ENCODE measurements at places on chromosomes 6 and 20.
A peak's percentile ranks its signal among the peaks of the same experiment; 100 is the strongest.

DNA sequence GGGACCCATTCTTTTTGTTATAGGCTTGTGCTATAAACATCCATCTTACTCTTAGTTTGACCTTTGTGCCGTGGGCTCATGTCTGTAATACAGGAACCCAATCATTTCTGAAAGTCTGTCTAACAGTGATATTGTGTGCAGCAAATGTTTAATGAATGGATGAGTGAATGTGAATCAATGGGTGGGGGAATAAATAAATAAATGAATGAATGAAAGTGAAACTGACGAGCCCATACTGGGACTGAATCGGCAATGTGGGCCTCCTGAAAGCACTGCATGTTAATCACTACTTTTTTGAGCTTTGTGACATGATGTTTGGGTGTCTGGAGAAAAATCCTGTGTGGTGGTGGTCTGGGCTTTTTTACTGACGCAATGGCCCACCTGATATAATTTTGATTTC lies 175.0 kb downstream of the GMPR start:
- DNase-seq, result no peak

- no peak for DNase-seq
These were observed 100.8 kb downstream of the TNFAIP3 start for GRCh38 chr6:137967689-137968454.

- no peak for DNase-seq
These were observed 26.3 kb downstream of the SPDEF start for GRCh38 chr6:34529665-34530327.

DNA sequence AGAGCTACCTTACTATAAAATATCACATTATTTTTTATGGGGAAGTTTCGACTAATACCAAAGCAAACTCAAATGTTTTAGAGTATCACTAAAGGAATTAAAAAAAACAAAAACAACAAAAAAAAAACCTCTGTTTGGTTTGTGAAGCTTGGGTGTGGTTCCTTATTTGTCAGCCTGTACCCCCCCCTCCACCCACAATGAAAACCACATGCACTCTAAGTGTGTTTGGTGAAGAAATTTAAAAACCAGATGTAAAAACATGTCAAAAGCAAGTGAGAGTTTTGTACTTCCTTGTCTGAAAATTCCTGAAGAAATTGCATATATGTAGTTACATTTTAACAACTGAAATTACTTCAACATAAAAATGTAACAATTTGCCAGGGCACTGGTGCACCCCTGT lies 3.1 kb downstream of the STK38 start:
- no peak for DNase-seq

- DNase-seq, result no peak
These were observed 28.2 kb upstream of the CNKSR3 start for GRCh38 chr6:154538640-154539191.

DNA sequence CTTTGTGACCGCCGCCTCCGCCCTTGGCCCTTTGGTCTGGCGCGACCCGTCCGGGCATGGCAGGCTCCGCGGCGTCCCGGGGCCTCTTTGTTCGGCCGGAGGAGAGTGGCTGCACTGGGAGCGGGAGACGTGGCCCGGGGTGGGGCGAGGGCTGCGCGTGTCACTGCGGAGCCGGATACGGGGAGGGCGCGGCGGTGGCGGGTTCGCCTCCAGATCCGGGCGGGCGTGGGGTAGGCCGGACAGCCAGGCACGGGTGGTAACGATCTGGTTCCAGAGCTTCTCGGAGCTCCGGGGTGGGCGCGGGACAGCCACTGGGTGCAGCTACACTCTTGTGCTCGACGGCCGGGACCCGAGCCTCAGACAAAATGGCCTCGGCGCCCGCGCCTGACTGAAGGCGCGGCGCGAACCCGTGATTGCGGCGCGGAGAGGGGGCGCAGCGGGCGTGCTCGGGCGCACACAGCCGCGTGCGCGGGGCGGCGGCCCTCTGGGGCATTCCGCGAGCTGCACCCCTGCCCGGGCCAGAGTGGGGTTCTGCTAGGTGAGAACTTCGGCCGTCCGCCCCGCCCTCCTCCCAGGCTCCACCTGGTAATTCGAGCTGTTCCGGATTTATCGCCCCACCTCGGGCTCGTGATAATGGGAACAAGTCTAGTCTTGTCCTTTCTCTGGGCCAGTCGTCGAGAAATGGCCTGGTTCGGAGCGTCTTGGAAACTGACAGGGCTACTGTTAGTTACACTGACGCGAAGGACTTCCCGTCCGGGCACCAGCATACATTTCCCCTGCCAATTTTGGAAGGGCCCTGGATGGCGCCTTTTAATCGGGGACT lies 1.0 kb downstream of the LOC128125822 start:
- DNase-seq, result peak; percentile 73

DNA sequence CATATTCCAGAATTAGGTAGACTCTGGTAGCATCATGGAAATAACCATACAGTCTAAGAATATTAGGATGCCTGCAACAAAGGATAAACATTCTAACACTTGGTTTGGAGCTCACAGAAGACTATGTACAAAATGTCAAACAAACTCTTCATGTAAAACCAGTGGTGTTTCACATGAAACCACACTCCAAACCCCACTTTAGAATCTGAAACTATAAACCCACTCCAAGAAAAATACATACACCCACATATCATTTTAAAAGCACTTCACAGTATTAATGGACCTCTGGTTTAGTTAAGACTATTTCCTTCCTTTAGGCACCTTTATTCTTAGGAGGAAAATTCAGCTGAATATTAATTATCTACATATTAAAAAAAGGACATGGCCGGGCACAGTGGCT lies 10.5 kb downstream of the AURKA start:
- DNase-seq, result no peak

GRCh38 chr6:143279385-143279784 lies 171.1 kb downstream of the ADAT2 start:
- DNase-seq, result no peak

- DNase-seq, result no peak
These were observed 268.4 kb upstream of the IRAK1BP1 start for GRCh38 chr6:78598966-78599365.

GRCh38 chr6:99745651-99746050 lies 139.0 kb downstream of the PRDM13 start:
- no peak for DNase-seq

DNA sequence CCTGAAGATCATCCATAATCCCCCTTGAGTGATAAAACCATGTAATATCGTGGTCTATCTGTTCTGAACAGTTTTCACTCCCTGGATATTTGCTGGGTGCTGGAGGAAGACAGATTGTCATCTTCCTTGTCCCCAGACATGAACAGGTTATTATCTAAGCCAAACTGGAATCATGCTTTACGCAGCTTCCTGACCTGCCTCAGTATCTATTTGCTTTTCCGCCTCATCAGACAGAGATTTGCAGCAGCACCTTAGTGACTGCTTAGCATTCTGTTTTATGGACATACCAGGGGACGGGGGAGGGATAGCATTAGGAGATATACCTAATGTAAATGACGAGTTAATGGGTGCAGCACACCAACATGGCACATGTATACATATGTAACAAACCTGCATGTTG lies 124.6 kb downstream of the SLC23A2 start:
- no peak for DNase-seq

DNA sequence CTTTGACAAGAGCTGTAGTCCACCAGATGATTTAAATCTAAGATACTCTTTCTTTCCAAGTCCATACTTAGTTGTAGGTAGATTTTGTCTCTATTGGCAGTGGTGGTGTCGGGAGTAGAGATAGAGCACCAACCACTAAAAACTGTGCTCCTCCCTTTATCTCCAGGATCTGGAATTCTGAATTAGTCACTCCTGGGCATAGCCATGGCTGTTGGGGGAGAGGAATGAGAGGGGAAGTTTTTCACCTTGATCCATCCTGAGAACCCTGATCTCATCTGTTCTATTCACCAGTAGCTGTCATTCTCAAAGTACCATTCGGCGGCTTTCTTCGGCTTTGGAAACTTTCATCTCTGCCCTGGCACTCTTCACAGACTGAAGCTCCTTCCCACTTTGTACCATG lies 35.6 kb upstream of the NKX2-4 start:
- DNase-seq, result no peak

DNA sequence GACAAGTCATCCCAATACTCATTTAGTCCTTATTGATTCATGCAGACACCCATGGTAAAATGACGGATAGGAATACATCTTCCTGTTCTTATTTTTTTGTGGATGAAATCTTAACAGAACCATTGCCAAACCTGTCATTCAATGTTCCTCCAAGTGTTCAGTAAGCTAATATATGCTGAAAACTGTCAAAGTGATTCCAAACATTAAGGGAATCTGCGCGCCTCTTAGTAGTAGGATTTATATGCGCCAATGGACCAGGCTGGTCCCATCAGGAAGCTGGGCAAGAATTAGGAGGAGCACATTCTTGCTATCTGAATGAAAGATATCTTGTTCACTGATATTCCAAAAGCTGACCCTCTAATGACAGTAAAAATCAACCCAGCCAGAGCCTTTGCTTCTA lies 168.9 kb upstream of the STMND1 start:
- no peak for DNase-seq

GRCh38 chr6:139926711-139927110 lies 552.3 kb upstream of the CITED2 start:
- DNase-seq, result no peak

DNA sequence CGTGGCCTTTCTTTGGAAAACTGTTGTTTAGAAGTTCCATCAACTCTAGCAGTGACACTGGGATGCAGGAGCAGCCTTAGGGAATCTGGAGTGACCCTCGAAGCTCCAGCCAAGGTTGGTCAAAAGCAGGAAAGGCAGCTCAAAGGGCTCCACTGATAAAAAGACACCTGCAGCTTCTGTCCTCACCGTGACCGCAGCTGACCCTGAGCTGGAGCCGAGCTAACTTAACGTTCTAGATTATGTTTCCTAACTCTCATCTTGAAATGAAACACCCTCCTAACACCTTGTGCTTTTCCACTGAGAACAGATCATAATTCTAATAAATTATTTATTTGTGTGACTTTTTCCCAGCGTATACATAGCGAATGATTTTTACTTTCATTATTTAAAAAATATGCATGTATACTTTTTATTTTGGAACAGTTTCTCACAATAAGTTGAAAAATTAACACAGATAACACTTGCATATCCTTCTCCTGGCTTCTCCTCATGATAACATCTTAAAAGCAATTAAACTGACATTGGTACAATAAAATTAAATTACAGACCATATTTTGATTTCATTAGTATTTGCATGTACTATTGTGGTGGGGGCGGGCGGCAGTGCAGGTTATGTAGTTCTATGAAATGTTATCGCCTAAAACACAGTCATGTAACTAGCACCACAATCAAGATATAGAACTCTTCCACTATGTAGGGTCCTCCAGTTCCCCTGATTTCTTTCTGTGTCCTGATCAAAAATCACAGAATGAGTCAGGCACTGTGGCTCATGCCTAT lies 116.1 kb downstream of the MOXD1 start:
- DNase-seq, result no peak

- no peak for DNase-seq
These were observed 50.0 kb downstream of the GJA10 start for GRCh38 chr6:89944181-89944755.

- DNase-seq, result no peak
These were observed 920 bp downstream of the ZBTB12 start for GRCh38 chr6:31900917-31901414.

DNA sequence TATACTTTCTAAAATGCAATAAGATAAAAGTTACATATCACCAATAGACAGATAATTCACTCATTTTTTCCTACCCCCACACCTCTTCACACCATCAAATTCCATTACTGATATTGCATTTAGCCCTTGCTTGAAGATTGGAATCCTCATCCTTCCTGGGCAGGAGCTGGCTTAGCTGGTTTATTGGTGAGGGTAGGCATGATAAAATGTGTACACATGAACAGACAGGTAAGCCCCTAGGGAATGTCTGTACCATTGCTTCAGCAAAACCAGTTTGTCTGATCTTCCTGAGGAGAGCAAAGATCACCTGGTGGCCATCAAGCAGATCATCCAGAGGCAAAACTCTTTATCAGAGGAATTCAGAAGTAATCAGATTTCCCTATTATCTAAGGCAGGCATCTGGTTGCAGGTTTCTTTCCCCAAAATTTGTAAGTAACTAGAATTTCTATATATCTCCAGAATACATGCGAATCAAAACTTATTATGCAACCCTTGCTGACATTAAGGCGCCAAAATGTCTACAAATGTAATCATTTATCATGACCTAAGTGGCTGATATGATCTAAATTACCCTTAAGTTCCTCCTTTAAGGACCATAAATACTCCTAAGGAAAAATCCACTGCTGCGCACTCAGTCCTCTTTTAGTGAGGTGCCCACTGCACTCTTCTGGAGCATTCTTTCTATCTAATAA lies 6.6 kb upstream of the FABP7 start:
- DNase-seq, result no peak

- DNase-seq, result no peak
These were observed 627.4 kb downstream of the CDH26 start for GRCh38 chr20:60585651-60586050.

DNA sequence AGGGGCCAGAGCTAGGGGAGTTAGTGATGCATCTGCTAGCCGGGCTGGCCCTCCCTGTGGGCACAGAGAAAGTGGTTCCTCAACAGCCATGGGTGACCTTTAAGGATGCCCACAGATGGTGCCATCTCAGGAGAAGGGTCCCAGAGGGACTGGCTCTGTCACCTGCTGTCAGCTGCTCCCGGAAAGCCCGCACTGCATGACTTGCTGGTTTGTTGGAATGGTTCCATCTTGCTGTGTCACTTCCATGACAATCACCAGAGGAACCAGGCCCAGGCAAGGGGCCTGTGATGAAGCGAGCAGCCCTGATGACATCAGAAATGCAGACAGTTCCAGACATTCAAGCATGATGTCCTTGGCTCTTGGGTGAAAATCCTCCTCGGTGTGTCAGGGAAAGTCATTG lies 125.2 kb downstream of the PHACTR3 start:
- no peak for DNase-seq
